Activated T-cell treated with anti-CD3 and anti-CD28 coated beads, Interleukin-2, amount 50 U/mL, for 72 hours (primary cell): ENCODE measurements at places on chromosomes 2 and 18. TPM values are rescaled to one million over a fixed set of nuclear protein-coding genes. Genes with fewer than 3 reads are reported as not detected.
A peak's percentile ranks its signal among the peaks of the same experiment; 100 is the strongest.

The RAMP1 gene
- total RNA-seq = 1.00 TPM

GRCh38 chr2:16729335-16729734, 63.7 kb upstream of the CYRIA start:
- H3K4me3 ChIP-seq = peak overlapping the region; percentile 60
- peaks cover 5% of the 10 kb centered on the region for H3K36me3 ChIP-seq
- H3K4me1 ChIP-seq = peaks cover 54% of the 10 kb centered on the region
- peaks cover 35% of the 10 kb centered on the region for H3K27me3 ChIP-seq

GRCh38 chr2:160379399-160379798, 114.2 kb downstream of the RBMS1 start:
- no peak overlapping the region for H3K4me3 ChIP-seq
- no peaks in the 10 kb centered on the region for H3K36me3 ChIP-seq

The AKAIN1 gene
- not detected for total RNA-seq

- DNase-seq = no peak
- peaks cover 8% of the 10 kb centered on the region for H3K36me3 ChIP-seq
- H3K4me3 ChIP-seq = no peak overlapping the region
- H3K27me3 ChIP-seq = no peaks in the 10 kb centered on the region
- H3K27ac ChIP-seq = peak overlapping the region; percentile 40
Measured at GRCh38 chr2:38982498-38982897, 92.8 kb downstream of the ARHGEF33 start.

The SMYD5 gene
- total RNA-seq = 32.5 TPM

DNA sequence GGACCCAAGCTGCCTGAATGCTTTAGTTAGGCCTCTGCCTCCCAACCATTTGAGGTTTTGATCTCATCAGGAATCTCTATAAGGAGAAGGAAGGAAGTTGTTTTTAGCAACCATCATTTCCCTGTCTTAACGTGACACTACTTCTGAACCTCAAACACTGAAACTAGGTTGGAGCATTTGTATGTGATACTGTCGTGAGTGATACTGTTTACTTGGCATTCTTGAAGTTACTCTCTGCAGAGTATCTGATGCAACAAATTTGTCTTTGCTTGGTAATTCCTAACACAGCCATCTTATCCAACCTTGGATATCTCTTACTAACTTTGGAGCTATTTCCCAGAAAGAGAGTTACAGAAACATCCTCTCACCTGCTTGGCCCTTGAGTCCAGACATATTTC, 22.1 kb downstream of the TTLL4 start:
- no peak for DNase-seq
- no peak overlapping the region for H3K4me3 ChIP-seq
- no peaks in the 10 kb centered on the region for H3K27me3 ChIP-seq
- peaks cover 31% of the 10 kb centered on the region for H3K4me1 ChIP-seq

- H3K27me3 ChIP-seq = peaks cover 6% of the 10 kb centered on the region
- H3K4me3 ChIP-seq = no peak overlapping the region
- H3K36me3 ChIP-seq = no peaks in the 10 kb centered on the region
- DNase-seq = peak; percentile 3
Measured at GRCh38 chr2:39913648-39914461, 134.8 kb upstream of the THUMPD2 start.

DNA sequence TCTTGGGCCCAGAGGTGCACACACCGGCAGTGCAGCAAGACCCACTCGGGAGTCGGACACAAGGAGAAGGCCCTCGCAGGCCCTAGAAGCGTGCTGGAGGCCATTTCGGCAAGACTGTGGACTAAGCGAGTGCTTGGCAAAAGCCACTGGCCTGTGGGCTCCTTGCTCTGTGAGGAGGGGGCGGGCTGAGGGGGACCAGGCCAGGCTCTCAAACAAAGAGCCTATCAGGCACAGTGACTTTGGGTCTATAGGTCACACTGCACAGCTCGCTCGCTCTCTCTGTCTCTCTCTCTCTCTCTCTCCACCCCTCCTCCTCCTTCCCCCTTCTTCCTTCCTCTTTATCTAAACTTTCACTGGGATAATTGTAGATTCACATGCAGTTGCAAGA, 23.6 kb upstream of the ZCCHC2 start:
- H3K36me3 ChIP-seq = no peaks in the 10 kb centered on the region
- peaks cover 22% of the 10 kb centered on the region for H3K27me3 ChIP-seq
- H3K4me3 ChIP-seq = no peak overlapping the region
- no peaks in the 10 kb centered on the region for H3K4me1 ChIP-seq

The BOLL gene
- total RNA-seq = not detected

The DNAJC5G gene
- total RNA-seq = not detected

DNA sequence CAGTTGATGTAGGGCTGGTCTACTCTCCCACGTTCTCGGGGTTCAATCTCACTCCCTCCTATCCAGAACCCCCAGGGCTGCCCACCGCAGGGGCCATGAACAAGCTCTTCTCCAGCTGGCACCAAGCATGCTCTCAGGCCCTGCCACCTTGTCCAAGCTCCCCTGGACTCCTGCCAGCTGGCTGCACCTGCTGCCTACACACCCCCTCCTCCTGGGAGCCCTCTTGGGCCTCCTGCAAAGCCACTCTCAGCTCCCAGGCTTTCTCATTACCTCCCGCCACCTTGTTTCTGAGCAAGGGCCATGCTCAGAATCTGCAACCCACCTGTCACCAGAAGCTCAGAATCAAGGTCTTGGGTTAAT, 56.0 kb downstream of the HDAC4 start:
- H3K4me3 ChIP-seq = no peak overlapping the region
- H3K27ac ChIP-seq = no peak overlapping the region
- H3K4me1 ChIP-seq = peaks cover 21% of the 10 kb centered on the region
- DNase-seq = no peak
- H3K27me3 ChIP-seq = no peaks in the 10 kb centered on the region
- no peaks in the 10 kb centered on the region for H3K36me3 ChIP-seq

DNA sequence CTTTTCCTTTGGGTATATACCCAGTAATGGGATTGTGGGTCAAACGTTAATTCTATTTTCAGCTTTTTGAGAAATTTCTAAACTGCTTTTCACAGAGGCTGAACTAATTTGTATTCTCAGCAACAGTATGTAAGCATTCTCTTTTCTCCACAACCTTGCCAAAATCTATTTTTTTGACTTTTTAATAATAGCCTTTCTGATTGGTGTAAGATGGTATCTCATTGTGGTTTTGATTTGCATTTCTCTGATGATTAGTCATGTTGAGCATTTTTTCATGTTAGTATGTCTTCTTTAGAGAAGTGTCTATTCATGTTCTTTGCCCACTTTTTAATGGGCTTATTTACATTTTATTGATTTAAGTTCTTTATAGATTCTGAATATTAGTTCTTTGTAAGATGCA, 145.5 kb downstream of the TRABD2A start:
- H3K27me3 ChIP-seq = no peaks in the 10 kb centered on the region
- H3K27ac ChIP-seq = no peak overlapping the region
- H3K4me3 ChIP-seq = no peak overlapping the region
- DNase-seq = no peak

DNA sequence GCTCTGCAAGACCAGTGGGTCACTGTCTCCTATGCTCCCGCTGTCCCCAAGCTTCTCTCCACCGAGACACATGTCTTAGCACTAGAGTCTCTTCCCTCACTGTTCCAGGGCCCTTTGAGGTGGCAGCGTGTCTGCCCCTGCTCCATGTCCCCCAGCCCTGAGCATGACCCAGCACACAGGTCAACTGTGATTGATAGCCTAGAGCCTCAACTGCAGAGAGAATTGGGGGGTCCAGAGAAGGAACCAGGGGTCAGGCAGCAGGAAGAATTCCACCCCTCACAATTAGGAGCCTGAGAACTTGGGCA, 54.6 kb upstream of the ODC1 start:
- no peaks in the 10 kb centered on the region for H3K4me1 ChIP-seq
- H3K4me3 ChIP-seq = no peak overlapping the region
- H3K27ac ChIP-seq = no peak overlapping the region
- no peaks in the 10 kb centered on the region for H3K36me3 ChIP-seq
- no peak for DNase-seq
- H3K27me3 ChIP-seq = peaks cover 8% of the 10 kb centered on the region

DNA sequence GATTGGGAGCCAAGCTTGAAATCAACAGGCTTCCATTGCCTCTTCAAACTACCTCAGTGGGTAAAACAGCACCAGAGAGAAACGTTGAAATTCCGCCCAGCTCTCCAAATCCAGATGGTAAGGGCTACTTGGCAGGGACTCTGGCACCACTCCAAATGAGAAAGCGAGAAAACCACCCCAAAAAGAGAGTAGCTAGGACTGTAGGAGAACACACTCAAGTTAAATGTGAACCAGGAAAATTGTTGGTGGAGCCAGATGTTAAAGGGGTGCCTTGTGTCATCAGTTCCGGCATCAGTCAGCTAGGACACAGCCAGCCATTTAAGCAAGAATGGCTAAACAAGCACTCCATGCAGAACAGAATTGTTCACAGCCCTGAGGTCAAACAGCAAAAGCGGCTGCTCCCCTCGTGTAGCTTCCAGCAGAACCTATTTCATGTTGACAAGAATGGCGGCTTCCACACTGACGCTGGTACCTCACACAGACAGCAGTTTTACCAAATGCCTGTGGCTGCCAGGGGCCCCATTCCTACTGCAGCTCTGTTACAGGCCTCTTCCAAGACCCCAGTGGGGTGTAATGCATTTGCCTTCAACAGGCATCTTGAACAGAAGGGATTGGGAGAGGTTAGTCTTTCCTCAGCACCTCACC, 167.3 kb downstream of the ASXL3 start:
- no peaks in the 10 kb centered on the region for H3K4me1 ChIP-seq
- DNase-seq = no peak
- H3K27ac ChIP-seq = no peak overlapping the region
- peaks cover 2% of the 10 kb centered on the region for H3K36me3 ChIP-seq

DNA sequence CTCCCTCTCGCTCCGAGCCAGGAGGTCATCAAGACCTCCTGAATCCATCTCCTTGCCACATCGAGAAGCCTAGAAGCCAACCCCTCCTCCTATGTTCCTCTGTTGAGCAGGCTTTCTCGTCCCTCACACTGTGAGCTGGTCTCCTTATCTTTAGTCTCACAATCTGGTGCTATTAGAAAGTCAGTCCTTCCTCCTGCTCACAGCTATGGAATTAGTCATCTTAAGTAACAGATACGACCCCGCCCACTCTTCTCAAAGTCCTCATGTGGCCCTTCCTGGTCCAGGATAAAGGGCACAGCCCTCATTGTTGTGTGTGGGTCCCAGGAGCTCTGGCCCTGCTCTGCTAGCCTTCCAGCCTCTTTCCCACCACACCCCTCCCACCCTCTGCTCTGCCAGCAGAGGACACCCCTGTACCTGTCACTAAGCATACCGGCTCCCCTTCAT, 41.4 kb upstream of the TRIB2 start:
- H3K27ac ChIP-seq = no peak overlapping the region
- H3K27me3 ChIP-seq = no peaks in the 10 kb centered on the region
- peaks cover 2% of the 10 kb centered on the region for H3K36me3 ChIP-seq
- no peak for DNase-seq
- H3K4me1 ChIP-seq = no peaks in the 10 kb centered on the region

DNA sequence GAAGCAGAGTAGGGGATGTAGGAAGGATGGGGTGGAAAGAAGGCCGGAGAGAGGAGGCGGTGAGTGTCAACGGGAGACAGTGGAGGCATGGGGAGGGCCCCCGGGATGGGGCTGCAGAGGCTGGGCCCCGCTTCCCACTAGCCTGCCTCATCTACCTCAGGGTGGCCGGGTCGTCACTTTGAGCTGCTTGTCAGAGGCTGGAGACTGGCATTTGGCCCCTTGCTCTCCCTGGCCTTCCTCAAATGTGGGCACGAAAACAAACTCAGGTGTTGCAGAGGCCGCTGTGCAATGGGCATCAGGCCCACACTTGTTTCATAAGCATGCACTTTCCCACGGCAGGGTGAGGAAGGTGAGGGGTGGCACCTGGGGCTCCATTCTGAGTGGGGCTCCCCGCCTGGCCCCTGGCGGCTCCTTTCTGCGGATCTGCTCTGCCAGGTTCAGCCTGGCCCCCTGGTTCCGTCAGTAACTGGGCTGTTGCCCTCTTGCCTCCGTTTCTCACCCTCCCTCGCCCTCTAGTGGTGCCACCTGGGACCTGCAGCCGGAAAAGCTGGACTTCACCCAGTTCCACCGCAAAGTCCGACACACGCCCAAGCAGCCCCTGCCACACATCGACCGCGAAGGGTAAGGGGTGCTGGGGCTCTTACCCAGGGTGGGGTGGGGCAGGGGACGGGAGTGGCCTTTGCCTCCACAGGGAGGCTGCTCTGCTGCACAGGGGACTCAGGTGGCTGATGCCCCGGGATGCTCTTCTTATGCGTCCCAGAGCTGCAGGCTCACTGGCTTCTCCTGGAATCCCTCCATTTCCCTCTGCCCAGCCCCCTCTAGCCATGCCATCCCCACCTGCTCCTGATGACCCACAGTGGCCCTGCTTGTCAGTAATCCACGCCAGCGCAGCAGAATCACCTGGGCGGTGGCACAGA, 125.4 kb downstream of the CTIF start:
- peaks cover 5% of the 10 kb centered on the region for H3K36me3 ChIP-seq
- H3K27ac ChIP-seq = no peak overlapping the region
- H3K27me3 ChIP-seq = no peaks in the 10 kb centered on the region
- H3K4me3 ChIP-seq = no peak overlapping the region
- peak; percentile 61 for DNase-seq

DNA sequence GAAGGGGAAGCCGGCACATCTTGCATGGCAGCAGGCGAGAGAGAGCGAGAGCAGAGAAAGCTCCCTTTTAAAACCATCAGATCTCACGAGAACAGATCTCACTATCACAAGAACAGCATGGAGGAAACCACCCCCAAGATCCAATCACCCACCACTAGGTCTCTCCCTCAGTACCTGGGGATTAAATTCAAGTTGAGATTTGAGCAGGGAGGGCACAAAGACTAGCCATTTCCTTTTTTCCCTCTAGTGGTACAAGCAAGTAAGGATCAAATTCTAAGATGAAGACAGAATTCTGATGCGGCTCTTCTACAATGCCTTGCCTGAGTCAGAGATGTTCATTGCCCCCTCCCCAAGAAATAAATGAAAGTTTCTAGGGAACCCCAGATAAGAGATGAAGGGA, 45.6 kb upstream of the ANKRD44 start:
- H3K4me1 ChIP-seq = peaks cover 59% of the 10 kb centered on the region
- no peak for DNase-seq
- H3K4me3 ChIP-seq = peak overlapping the region; percentile 42
- H3K36me3 ChIP-seq = peaks cover 2% of the 10 kb centered on the region
- no peaks in the 10 kb centered on the region for H3K27me3 ChIP-seq

DNA sequence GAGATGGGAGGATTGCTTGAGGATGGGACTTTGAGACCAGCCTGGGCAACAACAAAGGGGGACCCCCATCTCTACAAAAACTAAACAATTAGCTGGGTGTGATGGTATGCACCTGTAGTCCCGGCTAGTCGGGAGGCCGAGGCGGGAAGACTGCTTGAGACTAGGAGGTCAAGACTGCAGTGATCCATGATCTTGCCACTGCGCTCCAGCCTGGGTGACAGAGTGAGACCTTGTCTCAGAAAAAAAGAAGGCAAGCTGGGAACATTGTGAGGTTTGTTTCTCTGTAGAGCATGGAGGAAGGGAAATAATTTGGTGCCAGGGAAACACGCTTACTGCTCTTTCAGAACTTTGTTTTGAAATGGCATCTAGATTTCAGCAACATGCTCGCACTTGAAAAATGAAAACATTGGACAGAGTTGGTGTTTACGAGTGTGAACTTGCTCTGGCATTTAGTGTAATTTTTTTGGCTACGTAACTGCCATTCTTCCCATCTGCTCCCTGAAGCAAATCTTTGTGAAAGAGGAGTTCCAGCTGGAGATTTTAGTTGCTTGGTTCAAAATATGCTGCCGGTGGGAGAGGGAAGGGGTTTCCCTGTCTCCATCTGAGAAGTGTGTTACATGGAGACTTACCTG, 125.6 kb upstream of the DLX2 start:
- no peak overlapping the region for H3K27ac ChIP-seq
- H3K4me3 ChIP-seq = no peak overlapping the region
- peaks cover 29% of the 10 kb centered on the region for H3K4me1 ChIP-seq
- peaks cover 1% of the 10 kb centered on the region for H3K36me3 ChIP-seq
